ENCODE measurements at places on chromosomes 2 and 18.

DNA sequence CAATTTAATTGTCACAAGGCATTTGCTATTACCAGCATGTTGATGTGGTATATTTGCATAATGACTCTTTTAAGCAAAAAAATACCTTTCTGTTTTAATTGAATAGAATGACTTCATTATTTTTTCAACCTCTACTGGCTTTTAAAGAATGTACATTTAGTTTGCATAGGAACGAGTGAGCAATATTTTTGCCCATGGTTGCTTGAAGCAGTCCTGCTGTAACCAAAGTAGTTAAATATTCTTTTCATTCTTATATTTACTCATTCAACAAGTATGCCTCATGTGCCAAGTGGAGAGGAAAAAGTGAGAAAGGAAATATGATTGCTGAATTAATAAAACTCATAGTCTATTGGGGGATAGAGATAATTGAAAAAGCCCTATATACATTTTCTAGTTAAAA, 184.7 kb downstream of the DSEL start:
- DNase-seq, result no peak

- no peak for DNase-seq
Measured at GRCh38 chr2:119469131-119469530, 37.5 kb downstream of the TMEM37 start.

- DNase-seq, result no peak
Measured at GRCh38 chr2:238504181-238504931, 77.6 kb downstream of the ASB1 start.

DNA sequence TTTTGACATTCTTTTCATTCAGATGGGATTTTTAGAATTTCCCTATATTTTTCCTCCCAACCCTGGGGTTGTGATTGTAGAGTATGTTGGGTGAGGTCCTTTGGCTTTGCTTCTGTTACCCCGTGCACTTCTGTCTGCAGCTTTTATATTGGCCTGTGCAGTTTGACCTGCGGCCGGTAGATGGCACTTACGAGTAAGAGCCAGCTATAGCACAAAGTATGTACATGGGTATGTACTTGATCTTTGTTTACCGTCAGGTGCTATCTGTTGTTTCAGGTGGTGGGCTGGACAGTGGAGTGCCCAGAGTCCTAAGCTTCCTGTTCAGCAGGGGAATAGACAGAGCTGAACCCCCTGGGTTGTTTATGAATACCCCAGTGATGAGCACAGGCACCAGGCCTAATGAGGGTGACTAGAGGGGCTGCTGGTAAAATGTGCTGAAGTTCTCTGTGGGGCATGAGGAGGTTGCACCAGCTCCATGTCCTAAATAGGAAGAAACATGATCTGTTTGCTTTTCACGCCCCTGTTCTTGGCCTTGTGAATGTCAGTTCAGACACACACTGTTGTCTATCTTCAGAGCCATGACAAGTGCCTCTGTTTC, 58.9 kb upstream of the THUMPD2 start:
- DNase-seq, result peak; percentile 9

DNA sequence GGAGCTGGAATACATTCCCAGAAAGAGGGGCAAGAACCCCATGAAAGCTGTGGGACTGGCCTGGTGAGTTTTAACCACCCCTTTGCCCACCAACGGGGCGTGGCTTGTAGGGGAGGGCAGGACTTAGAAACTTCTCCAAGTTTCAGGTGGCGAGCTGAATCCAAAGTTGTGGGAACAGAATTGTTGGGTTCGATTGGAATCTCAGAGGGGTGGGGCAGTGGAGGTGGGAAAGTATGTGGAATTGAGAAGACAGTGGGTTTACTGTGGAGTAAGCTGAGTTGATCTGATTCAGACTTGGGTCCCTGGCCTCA, 1.1 kb downstream of the PNKD start:
- DNase-seq, result no peak

- DNase-seq, result no peak
Measured at GRCh38 chr18:79251021-79251420, 144.7 kb upstream of the NFATC1 start.

DNA sequence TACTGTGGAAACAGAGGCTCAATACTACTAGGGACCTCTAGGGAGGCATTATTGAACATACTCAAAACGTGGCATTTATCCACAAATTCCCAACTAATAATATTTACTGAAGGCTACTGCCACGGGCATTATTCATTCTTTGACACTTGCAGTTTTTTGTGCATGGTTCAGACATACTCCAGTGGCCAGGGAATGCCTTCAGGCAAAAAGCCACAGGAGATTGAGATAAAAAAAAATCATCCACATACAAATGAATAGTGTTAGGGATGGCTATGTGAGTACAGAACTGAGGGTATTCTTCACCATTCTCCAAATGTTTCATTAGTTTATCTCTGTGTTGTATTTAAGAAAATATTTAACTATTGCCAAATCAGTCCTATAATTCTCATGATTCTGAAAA, 974.9 kb upstream of the PIK3C3 start:
- DNase-seq, result no peak

GRCh38 chr2:173929441-173929840, 35.7 kb downstream of the SP3 start:
- no peak for DNase-seq

Data from activated CD4-positive, alpha-beta T cell treated with anti-CD3 and anti-CD28 coated beads, Interleukin-2, Interleukin-4, amounts not matched to agents 100 ng/mL and 50 ng/mL, durations not matched to agents 16 hours and 8 hours (primary cell).